Panc1 (cell line): ENCODE measurements at places on chromosomes 5 and 9. TPM values are rescaled to one million over a fixed set of nuclear protein-coding genes. Genes with fewer than 3 reads are reported as not detected.

The BTNL3 gene
- total RNA-seq, result not detected

The THOC3 gene
- total RNA-seq, result 70.8 TPM

The DND1 gene
- 1.8 TPM for total RNA-seq

The NR5A1 gene
- total RNA-seq, result 2.5 TPM

The TBC1D13 gene
- total RNA-seq, result 21.3 TPM

The SWI5 gene
- 28.3 TPM for total RNA-seq

The MEIKIN gene
- total RNA-seq, result not detected

DNA sequence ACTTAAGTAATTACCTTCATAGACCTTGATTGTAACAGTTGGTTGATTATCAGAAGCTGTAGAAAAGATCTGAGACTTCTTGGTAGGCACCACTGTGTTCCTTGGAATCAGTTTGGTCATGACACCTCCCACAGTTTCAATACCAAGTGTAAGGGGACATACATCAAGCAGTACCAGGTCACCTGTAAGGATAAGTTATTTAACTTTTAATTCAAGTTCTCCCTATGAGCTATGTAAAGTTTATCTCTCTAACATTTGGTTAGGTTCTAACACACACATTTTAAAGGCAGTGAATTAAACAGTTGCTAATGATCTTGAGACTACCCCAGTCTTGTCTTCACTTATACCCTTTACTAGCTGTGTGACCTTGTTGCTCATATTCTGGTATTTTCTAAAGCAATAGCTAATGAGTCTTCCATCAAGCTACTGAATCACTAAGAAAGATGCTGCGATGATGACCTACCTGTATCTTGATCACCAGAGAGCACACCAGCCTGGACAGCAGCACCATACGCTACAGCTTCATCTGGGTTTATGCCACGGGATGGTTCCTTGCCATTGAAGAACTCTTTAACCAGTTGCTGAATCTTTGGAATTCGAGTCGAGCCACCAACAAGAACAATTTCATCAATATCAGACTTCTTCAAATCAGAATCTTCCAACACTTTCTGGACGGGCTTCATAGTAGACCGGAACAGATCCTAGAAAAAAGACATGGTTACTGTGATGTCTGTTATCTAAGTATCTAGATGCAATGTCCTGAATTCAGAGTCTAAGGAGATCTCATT is 2.8 kb downstream of the HSPA5 start:
- no peaks in the 10 kb centered on the region for H3K27me3 ChIP-seq
- H3K27ac ChIP-seq, result peak overlapping the region; percentile 89; the same call in 1 of the 2 replicates
- peaks cover 37% of the 10 kb centered on the region for H3K36me3 ChIP-seq
- peaks cover 38% of the 10 kb centered on the region for H3K4me1 ChIP-seq

DNA sequence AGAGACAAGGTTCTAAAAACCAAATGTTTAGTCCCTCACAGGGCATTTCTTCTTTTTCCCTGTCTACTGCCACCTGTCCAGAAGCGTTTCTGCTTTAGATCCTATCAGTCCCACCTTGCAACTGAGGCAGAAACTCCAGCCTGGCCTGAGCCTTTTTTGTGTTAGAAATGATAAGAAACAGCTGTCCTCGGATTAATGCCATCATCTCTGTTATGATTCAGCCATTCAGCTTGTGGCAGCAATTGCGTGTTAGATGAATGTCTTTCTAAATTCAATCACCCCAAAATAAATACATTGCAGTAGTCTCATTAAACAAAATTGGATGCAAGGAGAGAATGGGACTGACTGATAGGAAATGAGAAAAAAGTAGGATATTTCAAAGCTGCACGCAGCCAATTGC is 28.3 kb upstream of the FRMPD1 start:
- no peak overlapping the region for H3K27ac ChIP-seq
- H3K4me1 ChIP-seq, result no peaks in the 10 kb centered on the region
- no peaks in the 10 kb centered on the region for H3K27me3 ChIP-seq
- H3K36me3 ChIP-seq, result no peaks in the 10 kb centered on the region

GRCh38 chr9:35322075-35322885 is 160.5 kb downstream of the UNC13B start:
- H3K27me3 ChIP-seq, result no peaks in the 10 kb centered on the region
- H3K4me3 ChIP-seq, result no peak overlapping the region
- DNase-seq, result no peak
- no peaks in the 10 kb centered on the region for H3K4me1 ChIP-seq
- no peaks in the 10 kb centered on the region for H3K36me3 ChIP-seq
- H3K27ac ChIP-seq, result no peak overlapping the region

- no peaks in the 10 kb centered on the region for H3K36me3 ChIP-seq
- H3K27me3 ChIP-seq, result no peaks in the 10 kb centered on the region
- no peaks in the 10 kb centered on the region for H3K4me1 ChIP-seq
- no peak overlapping the region for H3K4me3 ChIP-seq
- DNase-seq, result no peak
Measured at GRCh38 chr9:8332331-8332650, 532.7 kb upstream of the DMAC1 start.

- no peaks in the 10 kb centered on the region for H3K4me1 ChIP-seq
- H3K4me3 ChIP-seq, result no peak overlapping the region
- H3K27me3 ChIP-seq, result no peaks in the 10 kb centered on the region
- H3K36me3 ChIP-seq, result no peaks in the 10 kb centered on the region
Measured at GRCh38 chr5:82512025-82512424, 233.9 kb upstream of the RPS23 start.

- H3K4me1 ChIP-seq, result no peaks in the 10 kb centered on the region
- H3K36me3 ChIP-seq, result no peaks in the 10 kb centered on the region
- no peak overlapping the region for H3K4me3 ChIP-seq
- no peaks in the 10 kb centered on the region for H3K27me3 ChIP-seq
Measured at GRCh38 chr5:68187268-68188055, 28.1 kb upstream of the PIK3R1 start.

DNA sequence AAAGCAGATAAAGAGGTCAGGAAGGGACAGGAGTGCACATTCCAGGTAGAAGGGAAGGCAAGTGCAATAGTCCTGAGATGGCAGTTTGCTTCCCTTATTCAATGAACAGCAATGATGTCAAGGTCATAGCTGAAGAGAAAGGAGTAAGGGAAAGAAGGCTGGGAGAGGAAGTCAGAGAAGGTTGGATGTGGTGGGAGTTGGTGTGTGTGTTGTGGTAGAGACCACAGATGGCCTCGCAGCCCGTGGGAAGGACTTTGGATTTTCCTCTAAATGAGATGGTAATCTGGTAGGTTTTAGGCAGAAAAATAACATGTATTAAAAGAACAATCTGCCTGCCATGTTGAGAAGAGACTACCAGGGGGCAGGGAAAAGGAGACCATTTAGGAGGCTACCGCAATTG is 25.1 kb upstream of the LPAR1 start:
- no peak overlapping the region for H3K4me3 ChIP-seq
- no peaks in the 10 kb centered on the region for H3K4me1 ChIP-seq
- no peak overlapping the region for H3K27ac ChIP-seq
- DNase-seq, result no peak
- H3K27me3 ChIP-seq, result no peaks in the 10 kb centered on the region

GRCh38 chr5:147576646-147577535 is 67.0 kb upstream of the DPYSL3 start:
- no peaks in the 10 kb centered on the region for H3K27me3 ChIP-seq
- no peak overlapping the region for H3K27ac ChIP-seq
- peak; percentile 24 for DNase-seq
- H3K4me3 ChIP-seq, result no peak overlapping the region

- H3K27ac ChIP-seq, result no peak overlapping the region
- H3K27me3 ChIP-seq, result no peaks in the 10 kb centered on the region
- H3K36me3 ChIP-seq, result peaks cover 7% of the 10 kb centered on the region; the same call in 1 of the 2 replicates
- H3K4me3 ChIP-seq, result no peak overlapping the region
Measured at GRCh38 chr9:93456504-93456903, 3.1 kb upstream of the FAM120AOS start.

- no peak overlapping the region for H3K4me3 ChIP-seq
- H3K27me3 ChIP-seq, result no peaks in the 10 kb centered on the region
Measured at GRCh38 chr9:107711542-107711941, 222.0 kb upstream of the KLF4 start.

DNA sequence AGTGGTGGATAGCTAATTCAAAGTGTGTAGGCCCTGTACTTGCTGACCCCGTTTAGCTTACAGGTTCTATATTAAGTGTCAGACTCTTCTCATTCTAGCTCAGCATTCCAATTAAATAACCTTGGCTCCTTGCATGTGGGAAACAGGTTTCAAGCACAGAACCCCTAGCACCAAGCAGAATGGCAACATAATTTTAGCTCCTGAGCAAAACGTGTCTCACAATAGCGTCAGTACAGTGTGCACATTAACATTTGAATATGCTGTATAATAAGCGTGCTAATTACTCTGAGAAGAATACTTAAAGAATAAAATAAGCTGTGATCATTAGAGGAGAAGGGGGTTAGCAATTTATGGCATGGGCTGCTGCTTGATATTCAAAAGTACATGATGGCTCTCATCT is 21.0 kb upstream of the ANP32B start:
- H3K36me3 ChIP-seq, result no peaks in the 10 kb centered on the region
- DNase-seq, result no peak
- H3K4me3 ChIP-seq, result no peak overlapping the region
- no peaks in the 10 kb centered on the region for H3K27me3 ChIP-seq

- no peak for DNase-seq
- no peaks in the 10 kb centered on the region for H3K4me1 ChIP-seq
- no peaks in the 10 kb centered on the region for H3K36me3 ChIP-seq
- H3K4me3 ChIP-seq, result no peak overlapping the region
- H3K27me3 ChIP-seq, result peaks cover 23% of the 10 kb centered on the region
Measured at GRCh38 chr5:139835656-139836055, 40.0 kb downstream of the PSD2 start.

GRCh38 chr5:14297697-14298096 is 154.6 kb downstream of the TRIO start:
- no peak overlapping the region for H3K4me3 ChIP-seq
- no peaks in the 10 kb centered on the region; the same call in 1 of the 2 replicates for H3K4me1 ChIP-seq
- H3K36me3 ChIP-seq, result peaks cover 57% of the 10 kb centered on the region
- no peak overlapping the region for H3K27ac ChIP-seq

DNA sequence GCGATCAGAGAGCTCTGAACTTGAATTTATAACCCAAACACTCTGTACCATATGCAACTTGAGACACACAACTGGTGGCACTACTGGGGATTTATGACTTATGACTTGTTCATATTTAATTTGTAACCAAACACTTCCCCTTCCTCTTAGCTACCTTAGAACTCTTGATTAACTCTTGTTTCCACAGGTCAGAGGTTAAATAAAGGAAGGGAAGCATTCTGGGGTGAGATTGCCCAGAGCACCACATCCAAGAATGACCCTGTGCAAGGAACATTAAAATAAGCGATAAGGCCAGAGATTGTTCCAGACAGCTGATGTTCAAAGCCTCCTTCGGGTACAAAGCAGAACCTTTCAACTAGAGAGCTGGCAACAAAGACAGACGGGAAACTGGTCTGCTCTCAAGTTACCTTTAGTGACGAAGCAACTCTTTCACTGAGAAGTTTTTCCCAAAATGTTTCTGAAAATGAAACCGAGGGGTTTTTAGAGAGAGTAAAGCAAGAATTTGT is 242.6 kb downstream of the DENND1A start:
- no peak overlapping the region for H3K4me3 ChIP-seq
- H3K27ac ChIP-seq, result no peak overlapping the region
- H3K4me1 ChIP-seq, result peaks cover 3% of the 10 kb centered on the region; the same call in 1 of the 2 replicates
- no peak for DNase-seq
- H3K27me3 ChIP-seq, result no peaks in the 10 kb centered on the region
- H3K36me3 ChIP-seq, result no peaks in the 10 kb centered on the region

- no peak for DNase-seq
- H3K27ac ChIP-seq, result no peak overlapping the region
- peaks cover 3% of the 10 kb centered on the region for H3K27me3 ChIP-seq
- H3K4me3 ChIP-seq, result no peak overlapping the region
- H3K36me3 ChIP-seq, result no peaks in the 10 kb centered on the region
Measured at GRCh38 chr5:518721-519120, 5.5 kb downstream of the SLC9A3 start.

DNA sequence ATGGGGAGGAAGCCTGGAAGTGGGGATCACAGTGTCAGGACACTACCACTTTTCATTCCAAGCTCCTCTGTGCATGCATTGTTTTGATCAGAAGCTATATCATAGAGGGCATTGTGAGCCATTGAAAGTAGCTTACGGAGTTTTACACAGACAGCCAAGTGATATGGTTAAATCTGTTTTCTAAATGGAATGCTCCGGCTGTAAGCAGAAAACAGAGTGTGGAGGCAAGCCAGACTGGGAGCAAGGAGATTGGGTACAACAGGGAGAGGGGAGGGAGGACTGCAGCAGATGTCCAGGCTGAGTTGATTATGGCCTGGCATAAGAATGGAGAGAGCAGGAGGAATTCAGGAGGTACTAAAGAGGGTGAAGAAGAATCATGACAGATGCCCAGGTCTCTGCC is 15.5 kb upstream of the SOWAHA start:
- H3K27ac ChIP-seq, result no peak overlapping the region
- no peaks in the 10 kb centered on the region; the same call in 1 of the 2 replicates for H3K27me3 ChIP-seq
- H3K4me3 ChIP-seq, result no peak overlapping the region
- H3K4me1 ChIP-seq, result no peaks in the 10 kb centered on the region

GRCh38 chr9:134408939-134409737 is 82.9 kb downstream of the RXRA start:
- H3K4me1 ChIP-seq, result peaks cover 31% of the 10 kb centered on the region
- no peaks in the 10 kb centered on the region for H3K36me3 ChIP-seq
- H3K27me3 ChIP-seq, result no peaks in the 10 kb centered on the region
- DNase-seq, result no peak
- no peak overlapping the region for H3K27ac ChIP-seq
- no peak overlapping the region for H3K4me3 ChIP-seq

- H3K27me3 ChIP-seq, result no peaks in the 10 kb centered on the region
- H3K4me1 ChIP-seq, result no peaks in the 10 kb centered on the region
- H3K4me3 ChIP-seq, result no peak overlapping the region
- H3K27ac ChIP-seq, result no peak overlapping the region
Measured at GRCh38 chr9:135764731-135765130, 62.7 kb downstream of the KCNT1 start.

DNA sequence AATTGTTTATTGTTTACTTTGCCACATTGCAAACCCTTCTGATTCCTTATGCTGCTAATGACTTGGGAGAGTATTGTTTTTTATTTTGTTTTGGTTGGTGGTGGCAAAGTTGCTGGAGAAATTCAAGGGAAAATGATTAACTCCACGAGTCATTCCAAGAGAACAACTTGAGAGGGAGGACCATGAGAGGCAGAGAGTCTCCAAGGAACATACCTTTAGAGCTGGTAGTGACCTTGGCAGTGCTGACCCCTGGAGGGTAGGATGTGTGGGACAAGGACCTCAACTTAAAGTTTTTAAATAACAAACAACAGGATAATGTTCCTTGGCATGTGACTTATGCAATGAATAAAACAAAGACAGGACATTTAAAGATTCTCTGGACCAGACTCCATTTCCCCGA is 139.7 kb downstream of the LRRC70 start:
- peaks cover 9% of the 10 kb centered on the region for H3K27me3 ChIP-seq
- DNase-seq, result no peak
- H3K36me3 ChIP-seq, result no peaks in the 10 kb centered on the region
- no peak overlapping the region for H3K27ac ChIP-seq
- H3K4me3 ChIP-seq, result no peak overlapping the region

- H3K4me1 ChIP-seq, result no peaks in the 10 kb centered on the region; the same call in 1 of the 2 replicates
- no peak for DNase-seq
- H3K27ac ChIP-seq, result no peak overlapping the region
- H3K4me3 ChIP-seq, result no peak overlapping the region
Measured at GRCh38 chr9:93207326-93207814, 23.4 kb downstream of the WNK2 start.

GRCh38 chr9:71076096-71076495 is 45.3 kb downstream of the TRPM3 start:
- H3K36me3 ChIP-seq, result no peaks in the 10 kb centered on the region
- H3K4me1 ChIP-seq, result no peaks in the 10 kb centered on the region
- no peak for DNase-seq

- H3K27me3 ChIP-seq, result no peaks in the 10 kb centered on the region
- no peak for DNase-seq
- no peaks in the 10 kb centered on the region for H3K4me1 ChIP-seq
- H3K27ac ChIP-seq, result no peak overlapping the region
Measured at GRCh38 chr5:36017622-36018021, 26.4 kb upstream of the UGT3A1 start.
